ENCODE measurements at places on chromosomes 12 and 14.

- no peak for DNase-seq
Observed at GRCh38 chr12:55244309-55244708, at the start of gene OR6C74. OR6C74 (plus strand) TSS chr12:55244609; CDS start chr12:55247288, 2,679 bp downstream.

DNA sequence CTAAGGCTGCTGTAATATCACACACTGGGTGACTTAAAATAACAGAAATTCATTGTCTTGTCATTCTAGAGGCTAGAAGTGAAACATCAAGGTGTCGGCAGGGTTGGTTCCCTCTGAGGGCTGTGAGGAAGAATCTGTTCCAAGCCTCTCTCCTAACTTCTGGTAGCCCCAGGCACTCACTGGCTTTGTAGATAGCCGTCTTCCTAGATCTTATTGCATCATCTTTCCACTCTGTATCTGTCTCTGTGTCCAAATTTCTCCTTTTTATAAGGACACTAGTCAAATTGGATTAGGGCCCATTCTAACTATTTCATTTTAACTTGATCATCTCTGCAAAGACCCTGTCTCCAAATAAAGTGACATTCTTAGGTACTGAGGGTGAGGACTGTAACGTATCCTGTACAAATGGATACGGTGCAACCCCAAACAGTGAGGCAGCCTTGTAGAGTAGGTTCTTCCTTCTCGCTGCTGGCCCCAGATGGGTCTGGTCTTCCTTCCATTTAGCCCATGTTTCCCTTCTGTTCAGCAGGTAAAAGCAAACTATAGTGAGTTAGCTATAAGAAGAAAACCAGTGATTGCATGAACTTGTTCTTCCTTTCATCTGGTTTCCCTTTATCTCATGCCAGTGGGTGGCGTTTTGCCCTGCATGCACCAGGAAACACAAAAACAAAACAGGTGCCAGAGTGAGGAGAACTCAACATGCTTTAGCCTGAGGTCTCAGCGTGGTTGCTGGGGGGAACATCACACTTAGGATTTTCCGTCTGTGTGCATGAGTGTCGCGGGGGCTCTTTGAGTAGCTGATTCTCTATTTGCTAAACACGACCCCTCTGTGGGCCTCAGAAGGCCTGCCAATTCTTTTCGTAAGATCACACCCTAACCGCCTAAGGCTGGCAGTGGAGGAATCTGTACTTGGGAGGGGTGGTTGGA lies 19.5 kb downstream of the TTC9 start:
- no peak for DNase-seq

DNA sequence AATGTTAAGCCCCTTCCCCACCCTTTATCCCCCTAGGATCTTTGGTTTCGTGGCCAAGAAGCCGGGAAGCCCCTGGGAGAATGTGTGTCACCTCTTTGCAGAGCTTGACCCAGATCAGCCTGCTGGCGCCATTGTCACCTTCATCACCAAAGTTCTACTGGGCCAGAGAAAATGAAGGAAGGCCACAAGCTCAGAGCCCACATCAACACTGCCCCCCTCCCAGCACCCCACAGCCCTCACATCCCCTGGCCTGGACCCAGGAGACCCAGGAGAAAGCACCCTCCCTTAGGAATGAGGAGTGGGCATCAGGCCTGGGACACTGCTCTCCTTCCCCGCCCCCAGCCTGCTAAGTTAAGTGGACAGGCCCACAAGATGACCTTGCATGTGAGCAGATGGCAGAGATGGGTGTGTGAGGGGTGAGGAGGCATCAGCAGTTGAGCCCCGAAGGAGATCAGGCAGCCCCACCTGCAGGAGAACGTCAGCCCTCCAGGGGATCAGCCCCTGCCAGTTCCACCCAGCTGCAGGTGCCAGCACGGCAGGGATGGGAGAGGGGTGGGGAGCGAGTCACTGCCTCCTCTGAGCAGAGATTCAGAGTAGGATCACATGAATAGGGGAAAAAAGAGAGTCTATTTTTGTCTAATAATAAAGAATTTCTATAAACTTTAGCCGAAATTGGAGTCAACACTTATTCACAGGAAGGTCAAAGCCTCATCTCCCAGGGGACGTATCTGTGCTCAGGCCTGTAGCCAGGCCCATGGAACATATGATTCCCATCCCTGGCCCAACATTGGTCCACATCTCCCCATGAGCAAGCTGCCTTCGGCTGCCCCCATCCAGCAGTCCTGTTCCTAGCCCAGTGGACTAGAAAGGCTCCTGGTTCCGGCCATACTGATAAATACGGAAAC lies 14.1 kb downstream of the TNS2 start:
- DNase-seq, result no peak

DNA sequence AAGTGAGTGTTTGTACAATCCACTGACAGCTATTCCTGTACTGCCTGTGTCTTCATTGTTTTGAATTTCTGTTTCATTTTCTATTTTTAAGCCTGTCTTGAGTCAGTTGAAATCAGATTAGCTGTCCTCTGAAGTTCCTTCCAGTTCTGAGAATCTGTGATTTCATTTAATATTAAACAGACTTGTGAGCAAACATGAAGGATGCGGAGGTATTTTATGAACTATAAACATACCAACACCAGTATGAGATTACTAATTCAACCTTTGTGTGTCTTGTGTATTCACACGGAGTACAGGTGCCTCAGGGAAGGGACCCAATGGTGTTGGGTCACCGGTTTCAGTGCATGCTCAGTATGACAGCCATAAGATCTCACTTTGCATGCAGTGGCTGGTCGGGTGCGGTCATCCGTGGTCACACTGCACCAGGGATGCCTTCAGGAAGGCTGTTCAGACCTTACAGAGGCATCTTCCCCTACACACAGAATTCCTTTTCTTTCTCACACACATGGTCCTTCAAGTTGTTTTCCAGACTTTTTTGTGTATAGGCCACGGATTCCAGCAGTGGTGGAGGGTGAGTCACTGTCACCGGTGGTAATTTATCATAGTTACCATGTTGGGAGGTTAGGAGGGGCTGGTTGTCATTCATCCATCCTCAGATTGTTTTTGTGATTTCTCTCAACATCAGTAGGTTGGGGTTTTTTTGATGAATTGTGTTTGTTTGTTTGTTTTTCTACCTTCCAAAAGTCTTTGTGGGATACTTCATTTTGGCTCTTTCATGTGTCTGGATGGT lies 103.0 kb upstream of the SFSWAP start:
- no peak for DNase-seq

DNA sequence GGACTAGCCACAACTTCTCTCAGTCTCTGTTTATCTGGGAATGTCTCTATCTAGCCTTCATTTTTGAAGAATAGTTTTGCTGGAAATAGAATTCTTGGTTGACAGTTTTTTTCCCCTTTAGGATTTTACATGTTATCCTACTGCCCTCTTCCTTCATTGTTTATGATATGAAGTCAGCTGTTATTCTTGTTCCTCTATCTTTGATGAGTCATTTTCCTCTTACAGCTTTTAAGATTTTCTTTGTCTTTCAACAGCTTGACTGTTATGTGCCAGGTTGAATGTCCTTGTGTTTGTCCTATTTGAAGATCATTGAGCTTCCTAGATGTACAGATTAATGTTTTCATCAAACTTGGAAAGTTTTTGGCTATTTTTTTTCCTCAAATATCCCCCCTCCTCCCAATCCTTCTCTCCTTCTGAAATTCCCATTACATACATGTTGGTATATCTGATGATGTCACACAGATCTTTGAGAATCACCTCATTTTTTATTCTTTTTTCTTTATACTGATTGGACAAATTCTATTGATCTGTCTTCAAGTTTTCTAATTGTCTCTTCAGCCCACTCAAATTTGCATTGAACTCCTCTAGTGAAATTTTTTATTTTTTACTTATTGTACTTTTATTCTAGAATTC lies 4.5 kb upstream of the GOLGA5 start:
- DNase-seq, result no peak

DNA sequence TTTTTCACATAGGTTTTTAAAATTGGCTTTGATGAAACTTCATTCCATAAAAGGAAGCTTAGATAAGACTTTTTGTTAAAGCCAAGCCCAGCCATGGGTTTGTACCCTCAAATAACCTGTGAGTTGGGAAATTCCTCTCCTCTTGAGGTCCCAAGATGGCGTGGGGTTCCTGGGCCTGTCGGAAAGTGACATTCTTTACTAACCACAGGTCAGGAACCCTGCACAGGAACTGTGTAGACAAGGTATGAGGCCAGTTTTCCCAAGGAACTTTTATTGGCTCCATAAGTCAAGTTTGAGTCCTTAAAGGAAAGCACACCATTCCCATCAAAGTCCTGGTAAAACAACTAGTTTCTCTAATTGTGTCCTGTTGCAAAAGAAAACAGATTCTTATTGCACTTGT lies 65.0 kb upstream of the AMN start:
- DNase-seq, result no peak

GRCh38 chr14:31590206-31590605 lies 29.0 kb downstream of the NUBPL start:
- DNase-seq, result no peak

DNA sequence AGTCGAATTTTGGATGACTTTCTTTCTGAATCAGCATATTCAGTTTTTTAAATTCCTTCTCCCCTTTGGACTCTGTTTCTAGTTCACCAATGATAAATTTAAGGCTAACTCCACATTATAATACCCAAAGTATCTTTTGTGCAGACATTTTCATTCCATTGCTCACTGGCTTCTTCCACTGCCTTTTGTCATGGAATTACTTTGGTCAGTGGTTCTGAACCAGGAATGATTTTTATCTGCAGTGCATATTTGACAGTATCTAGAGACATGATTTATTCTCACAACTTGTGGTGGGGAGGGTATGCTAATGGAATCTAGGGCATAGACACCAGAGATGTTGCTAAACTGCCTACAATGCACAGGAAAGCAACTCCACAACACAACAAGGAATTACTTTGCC lies 234.4 kb upstream of the PRKD1 start:
- DNase-seq, result no peak

Data from kidney capillary endothelial cell (primary cell).